CD14-positive monocyte (primary cell): ENCODE measurements at places on chromosomes 16 and 17.

- DNase-seq = peak; percentile 3
These were observed 38.6 kb downstream of the SYNRG start for GRCh38 chr17:37570527-37571093.

DNA sequence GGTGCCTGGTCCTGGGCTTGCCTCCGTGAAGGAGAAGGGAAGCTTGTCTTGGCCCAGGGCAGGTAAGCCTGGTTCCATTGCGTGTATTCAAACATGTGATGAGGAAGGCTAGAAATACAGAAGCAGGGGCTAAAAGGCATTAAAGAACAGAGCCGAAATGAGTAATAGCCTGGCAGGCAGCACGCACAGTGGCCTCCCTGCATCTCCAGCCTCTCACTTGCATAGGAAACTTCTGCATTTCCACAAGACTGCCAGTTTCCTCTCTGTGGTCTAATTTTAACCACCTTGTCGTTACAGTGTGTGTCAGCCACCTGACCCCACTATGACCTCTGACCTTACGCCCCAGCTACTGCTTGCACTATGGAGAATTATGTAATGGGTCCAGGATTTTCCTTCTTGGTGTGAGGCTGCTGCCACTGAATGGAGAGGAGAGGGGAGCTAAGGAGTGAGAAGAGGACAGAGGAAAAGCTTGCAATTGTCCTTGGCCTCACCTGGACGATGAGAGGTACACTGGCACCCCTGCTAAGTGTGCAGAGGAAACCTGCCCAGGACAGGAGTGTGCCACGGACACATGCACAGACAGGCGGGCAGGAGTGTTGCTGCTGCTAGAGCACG is 32.8 kb downstream of the HIC1 start:
- DNase-seq = peak; percentile 98

DNA sequence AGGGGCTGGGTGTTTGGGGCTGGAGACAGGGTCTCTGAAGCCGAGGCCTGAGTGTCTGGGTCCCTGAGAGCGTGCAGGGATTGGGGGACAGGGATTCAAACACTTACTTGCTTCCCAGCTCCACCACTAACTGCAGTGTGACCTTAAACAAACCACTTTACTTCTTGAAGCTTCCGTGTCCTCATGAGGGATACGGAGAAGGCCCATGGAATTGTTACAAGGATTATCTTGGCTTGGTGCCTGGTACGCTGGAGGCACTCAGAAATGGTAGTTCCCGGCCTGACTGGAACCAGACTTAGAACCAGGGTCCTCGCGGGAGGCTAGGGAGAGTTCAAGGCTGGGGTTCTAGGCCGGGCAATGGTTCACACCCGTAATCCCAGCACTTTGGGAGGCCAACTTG is 2.9 kb upstream of the CXCL16 start:
- no peak for DNase-seq

DNA sequence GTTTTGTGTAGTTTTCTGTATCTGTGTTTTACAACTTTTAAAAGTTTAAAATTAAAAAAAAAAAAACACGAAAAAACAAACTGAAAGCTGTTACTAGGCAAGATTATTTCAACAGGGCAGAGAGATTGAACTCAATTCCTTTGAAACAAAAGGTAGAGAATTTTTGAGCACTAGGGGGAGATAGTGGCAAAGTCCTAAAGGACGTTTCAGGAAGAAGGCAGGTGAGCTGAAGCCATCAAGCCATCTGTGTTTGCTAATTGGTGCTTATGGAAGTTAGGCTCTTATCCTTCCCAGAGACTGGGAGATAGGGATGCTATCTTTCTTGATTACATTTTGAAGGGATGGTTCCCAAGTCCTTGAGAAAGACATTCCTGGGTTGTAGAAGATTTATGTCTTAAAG is 70.6 kb upstream of the CLEC3A start:
- no peak for DNase-seq

DNA sequence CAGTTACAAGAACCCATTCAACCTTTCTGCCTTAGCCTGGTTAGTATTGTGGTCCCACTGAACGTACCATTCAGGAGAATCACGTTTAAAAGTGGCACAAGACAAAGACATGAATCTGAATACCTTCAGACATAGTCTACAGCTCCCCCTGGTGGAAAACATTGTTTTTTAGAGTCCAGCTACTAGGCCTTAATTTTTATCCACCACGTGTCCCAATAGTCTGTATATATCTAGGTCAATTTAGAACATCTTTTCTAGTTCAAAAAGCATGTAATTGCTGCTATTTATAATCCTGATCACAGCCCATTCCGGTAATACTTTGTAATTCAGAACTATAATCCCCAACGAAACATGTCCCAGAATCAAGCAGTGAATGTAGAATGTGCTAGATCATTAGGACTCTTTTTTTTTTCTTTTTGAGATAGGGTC is 13.7 kb upstream of the GUCY2D start:
- DNase-seq = peak; percentile 89

DNA sequence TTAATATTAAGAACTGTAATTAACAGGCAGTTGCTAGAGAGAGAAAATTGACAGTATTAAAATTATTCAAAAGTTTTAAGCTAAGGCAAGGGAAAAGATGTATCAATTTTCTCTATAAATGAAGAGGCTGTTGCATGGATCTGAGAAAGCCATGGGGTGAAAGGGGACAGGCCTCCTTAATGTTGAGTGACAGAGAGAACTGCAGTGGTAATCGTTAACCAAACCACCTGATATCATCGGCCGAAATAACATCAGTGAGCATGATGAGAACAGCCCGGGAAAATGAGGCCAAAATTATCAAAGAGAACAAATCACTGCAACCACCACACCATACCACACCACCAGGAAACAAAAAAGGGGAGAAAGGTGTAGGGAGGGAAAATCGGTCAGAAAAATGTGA is 3.6 kb downstream of the ZNF423 start:
- no peak for DNase-seq

DNA sequence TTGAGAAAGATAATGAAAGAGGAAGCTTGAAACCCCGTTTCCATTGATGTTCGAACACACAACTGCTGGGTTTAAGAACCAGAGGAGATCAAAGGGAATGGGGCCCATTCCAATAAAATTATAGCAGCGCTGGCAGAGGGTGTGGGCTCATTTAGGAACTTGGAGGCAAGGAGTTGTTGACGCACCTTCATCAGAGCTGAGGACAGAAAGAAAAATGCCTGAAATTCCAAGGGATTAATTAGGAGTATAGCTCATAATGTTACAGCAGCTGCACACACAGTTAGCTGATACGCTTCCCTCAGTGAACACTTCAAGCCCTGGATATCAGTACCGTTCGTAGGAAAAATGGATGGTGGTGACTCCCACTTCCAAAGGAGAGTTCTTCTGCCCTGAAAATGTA is 127.2 kb downstream of the AXIN2 start:
- no peak for DNase-seq
